Retinal pigment epithelial cell (primary cell): ENCODE measurements at places on chromosomes 16 and 17.

DNA sequence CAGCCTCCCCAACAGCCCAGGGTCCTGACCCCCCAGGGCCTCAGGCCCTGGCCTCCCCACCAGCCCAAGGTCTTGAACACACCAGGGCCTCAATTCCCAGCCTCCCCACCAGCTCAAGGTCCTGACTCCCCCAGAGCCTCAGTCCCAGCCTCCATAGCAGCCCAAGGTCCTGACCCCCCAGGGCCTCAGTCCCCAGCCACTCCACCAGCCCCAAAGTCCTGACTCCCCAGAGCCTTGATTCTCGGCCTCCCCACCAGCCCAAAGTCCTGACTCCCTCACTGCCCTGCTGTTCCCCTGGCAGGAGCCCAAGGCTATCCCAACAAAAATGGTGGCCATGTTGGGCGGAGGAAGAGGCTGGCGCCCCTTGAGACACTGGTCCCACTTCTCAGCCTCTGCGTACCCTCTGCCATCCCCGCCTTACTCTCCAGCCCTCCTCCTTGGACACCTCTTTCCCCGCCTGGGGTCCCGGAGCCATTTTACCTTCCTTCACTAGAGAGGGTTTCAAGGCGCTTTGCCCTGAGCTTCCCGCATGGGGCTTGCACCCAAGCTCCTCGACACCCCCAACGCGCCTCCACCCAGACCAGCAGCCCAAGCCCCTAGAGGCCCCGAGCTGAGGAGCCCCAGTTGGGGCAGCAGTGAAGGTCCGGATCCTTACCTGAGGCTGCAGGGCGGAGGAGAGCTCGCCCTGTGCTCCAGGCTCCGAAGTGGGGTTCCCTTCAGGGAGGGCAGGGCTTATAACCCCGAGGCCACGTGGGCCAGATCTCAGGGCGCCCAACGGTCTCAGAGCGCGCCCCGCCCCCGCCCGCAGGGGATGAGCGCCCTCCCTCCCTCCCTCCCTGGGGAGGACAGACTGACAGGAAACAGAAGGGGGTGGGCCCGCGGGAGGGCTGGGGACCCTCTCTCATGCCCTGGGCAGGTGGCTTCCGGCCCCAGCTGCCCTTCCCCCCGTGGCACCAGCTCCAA, 3.5 kb upstream of the TSPOAP1 start:
- no peak for DNase-seq

- DNase-seq, result no peak
Observed at GRCh38 chr17:29565643-29566472, 979 bp downstream of the ABHD15 start.

- peak; percentile 51 for DNase-seq
Observed at GRCh38 chr17:41492351-41492750, 2.6 kb upstream of the KRT36 start.

- no peak for DNase-seq
Observed at GRCh38 chr17:57968456-57968855, 13.2 kb upstream of the CUEDC1 start.

GRCh38 chr16:6081320-6081976, 983.9 kb upstream of the EEF2KMT start:
- DNase-seq, result no peak
